Ammon's horn (tissue), 1 donor: ENCODE measurements at places on chromosomes 3 and 15.
A peak's percentile ranks its signal among the peaks of the same experiment; 100 is the strongest.

DNA sequence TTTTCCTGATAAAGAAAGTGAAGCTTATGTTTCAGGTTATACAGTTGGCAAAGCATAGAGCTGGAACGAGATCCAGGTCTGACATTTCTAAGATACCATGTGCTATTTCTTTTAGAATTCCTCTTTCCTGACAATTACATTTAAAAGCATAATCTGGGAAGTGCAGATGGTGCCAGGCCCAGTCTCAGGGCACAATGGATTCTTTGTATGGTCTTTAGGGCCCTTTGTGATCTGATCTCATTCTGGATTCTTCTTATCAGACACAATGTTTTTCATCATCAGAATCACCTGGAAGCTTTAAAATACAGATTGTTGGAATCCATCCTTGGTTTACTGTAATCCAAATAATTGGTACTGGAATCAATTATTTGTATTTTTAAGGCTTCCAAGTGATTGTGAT lies 18.6 kb upstream of the GLCE start:
- no peak for DNase-seq

- peak; percentile 95 for DNase-seq
Observed at GRCh38 chr3:48609088-48610005, at the start of gene UQCRC1. UQCRC1 (minus strand) TSS chr3:48609646; CDS start chr3:48609620, 26 bp downstream.

DNA sequence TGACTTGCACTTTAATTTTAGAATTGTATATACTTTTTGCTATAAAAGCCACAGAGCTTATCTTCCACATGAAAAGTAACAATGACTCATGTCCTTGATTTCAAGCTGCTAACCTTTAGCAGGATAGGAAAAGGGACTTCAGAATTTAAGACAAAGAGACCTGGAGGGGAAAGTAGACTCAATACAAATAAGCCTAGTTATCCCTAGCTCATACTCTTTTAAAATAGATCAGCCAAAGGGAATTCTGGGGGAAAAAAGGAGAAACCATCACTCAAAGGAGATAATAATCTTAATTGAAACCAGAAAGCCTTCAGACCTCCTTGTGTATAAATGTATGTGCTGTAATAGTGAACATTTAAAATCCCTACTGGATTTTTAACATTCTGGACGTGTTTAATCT lies 930.3 kb downstream of the NTRK3 start:
- no peak for DNase-seq

GRCh38 chr3:141246958-141247301 lies 15.3 kb downstream of the PXYLP1 start:
- DNase-seq: no peak

- no peak for DNase-seq
Observed at GRCh38 chr15:43144512-43144911, 11.1 kb downstream of the TMEM62 start.

- no peak for DNase-seq
Observed at GRCh38 chr3:157460253-157460652, 23.6 kb downstream of the PTX3 start.

GRCh38 chr15:69244798-69245197 lies 53.9 kb upstream of the PAQR5 start:
- no peak for DNase-seq

GRCh38 chr3:58414538-58415197 lies 19.0 kb downstream of the PDHB start:
- peak; percentile 63 for DNase-seq

- no peak for DNase-seq
Observed at GRCh38 chr15:58136731-58137130, 1.4 kb upstream of the AQP9 start.
